ENCODE measurements at places on chromosomes 5 and 9.

- no peak for DNase-seq
Observed at GRCh38 chr5:63555874-63556273, 406.4 kb downstream of the HTR1A start.

DNA sequence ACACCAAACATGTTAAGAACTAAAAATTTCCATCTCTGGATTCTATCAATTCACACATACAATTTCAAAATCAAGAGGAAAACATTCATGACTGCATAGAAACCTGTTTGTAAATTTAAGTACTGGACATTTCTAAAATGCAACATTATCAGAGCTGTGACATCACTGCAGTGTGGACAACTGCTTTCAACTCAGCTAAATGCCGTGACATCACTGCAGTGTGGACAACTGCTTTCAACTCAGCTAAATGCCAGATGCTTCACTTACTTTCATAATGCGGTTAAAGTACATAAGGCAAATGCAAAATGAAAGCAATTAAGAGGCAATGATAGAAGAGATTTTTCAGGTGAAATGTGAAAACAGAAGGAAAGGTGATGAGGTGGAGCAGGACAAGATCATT is 161.5 kb downstream of the ARL15 start:
- DNase-seq, result no peak

DNA sequence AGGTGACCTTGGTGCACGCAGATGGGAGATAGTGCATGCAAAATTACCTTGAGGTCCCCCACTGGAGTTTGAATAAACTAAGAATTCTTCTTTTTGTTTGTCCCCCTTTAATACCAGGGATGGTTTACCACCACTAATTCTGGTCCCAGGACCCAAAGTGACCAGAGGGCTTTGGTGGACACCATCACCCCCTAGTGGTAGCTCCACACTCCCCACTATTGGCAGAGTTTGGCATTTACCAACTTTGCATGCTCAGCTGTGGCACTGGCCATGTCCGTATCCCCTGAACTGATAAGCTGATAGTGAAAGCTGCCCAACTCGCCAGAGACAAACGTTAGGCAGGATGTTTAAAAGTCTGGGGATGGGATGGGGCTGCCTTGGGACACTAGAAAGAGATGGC is 3.3 kb downstream of the ASTN2 start:
- peak; percentile 19 for DNase-seq

DNA sequence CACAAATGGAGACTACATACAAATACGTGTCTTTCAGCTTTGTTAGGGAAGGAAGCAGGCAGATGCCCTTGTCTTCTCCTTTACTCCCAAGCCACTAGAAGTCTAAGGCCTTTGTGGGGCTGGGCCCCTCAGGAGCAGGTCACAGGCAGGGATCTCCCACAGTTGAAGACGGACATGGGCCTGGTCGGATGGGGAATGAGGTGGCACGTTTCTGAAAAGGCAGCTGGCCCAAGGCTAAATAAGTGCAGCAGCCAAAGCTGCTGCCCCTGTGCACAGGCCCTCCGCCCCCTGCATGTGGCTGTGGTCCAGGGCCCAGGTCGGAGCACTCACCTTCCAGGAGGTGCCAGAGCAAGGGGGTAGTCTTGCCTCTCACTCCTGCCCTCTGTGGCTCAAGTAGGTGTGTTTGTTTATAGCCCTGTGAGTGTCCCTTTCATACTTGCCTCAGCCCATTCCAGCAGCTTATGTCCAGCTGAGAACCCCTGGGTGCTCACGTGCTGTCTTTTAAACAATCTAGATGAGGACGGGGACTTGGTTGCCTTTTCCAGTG is 1.8 kb downstream of the SQSTM1 start:
- no peak for DNase-seq

GRCh38 chr5:18800293-18801025 is 1166.2 kb downstream of the TAF11L14 start:
- no peak for DNase-seq

- no peak for DNase-seq
Observed at GRCh38 chr5:6705959-6706358, 7.3 kb upstream of the TENT4A start.

- no peak for DNase-seq
Observed at GRCh38 chr9:11025775-11026174, 413.0 kb upstream of the PTPRD start.
